ENCODE measurements at places on chromosomes 12 and 14.

GRCh38 chr14:92897922-92898565 is 24.9 kb upstream of the CHGA start:
- no peak for DNase-seq

GRCh38 chr12:94622475-94622874 is 27.9 kb downstream of the TMCC3 start:
- no peak for DNase-seq

DNA sequence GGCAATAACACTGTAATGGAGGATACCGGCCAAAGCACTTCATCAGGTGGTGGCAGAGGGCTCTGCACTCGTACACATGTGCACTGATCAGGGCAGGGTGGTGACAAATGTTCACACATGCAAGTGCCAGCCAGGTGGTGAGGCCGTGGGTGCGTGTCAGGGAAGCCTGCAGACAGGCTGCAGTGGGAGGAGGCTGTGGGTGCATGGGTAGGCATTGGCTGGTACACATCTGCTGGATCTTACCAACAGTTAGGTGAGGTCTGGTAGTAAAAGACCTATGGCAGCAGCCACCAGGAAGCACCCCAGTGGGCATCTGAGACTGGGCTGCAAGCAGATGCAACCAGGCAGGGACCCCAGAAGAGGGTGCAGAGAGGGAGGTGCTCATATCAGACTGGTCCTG is 65.3 kb downstream of the PDE6H start:
- DNase-seq = no peak

- DNase-seq = no peak
Observed at GRCh38 chr12:47770086-47770726, 2.8 kb upstream of the SLC48A1 start.

- DNase-seq = no peak
Observed at GRCh38 chr14:76985540-76986230, 42.8 kb downstream of the IRF2BPL start.

Data from stimulated activated CD8-positive, alpha-beta memory T cell treated with anti-CD3 and anti-CD28 coated beads, Interleukin-4, amount 100 ng/mL, for 1 hour (primary cell).